Ammon's horn (tissue), 1 donor: ENCODE measurements at places on chromosomes 3 and 15.

- DNase-seq, result no peak
These were observed 5.2 kb downstream of the POLR2H start for GRCh38 chr3:184366619-184367289.

GRCh38 chr3:15528854-15529537, 7.5 kb upstream of the COLQ start:
- no peak for DNase-seq

DNA sequence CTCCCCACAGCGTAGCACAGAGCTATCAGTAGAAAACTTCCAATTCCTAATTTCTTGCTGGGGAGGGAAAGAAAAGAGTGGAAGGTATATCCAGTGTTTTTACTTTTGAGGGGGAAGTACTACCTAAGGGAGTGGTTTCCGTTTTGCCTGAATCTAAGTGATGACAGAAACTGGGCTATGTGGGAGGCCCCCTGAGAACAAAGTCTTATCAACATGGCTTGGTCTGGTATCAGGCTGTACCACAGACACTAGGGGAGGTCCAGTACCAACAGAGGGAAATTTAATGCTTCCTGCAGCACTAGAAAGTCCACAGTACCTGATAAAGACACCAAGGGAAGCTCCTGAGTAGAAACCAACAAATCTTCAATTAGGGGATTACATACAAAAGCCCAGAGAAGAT, 199.2 kb downstream of the IL5RA start:
- DNase-seq, result no peak

DNA sequence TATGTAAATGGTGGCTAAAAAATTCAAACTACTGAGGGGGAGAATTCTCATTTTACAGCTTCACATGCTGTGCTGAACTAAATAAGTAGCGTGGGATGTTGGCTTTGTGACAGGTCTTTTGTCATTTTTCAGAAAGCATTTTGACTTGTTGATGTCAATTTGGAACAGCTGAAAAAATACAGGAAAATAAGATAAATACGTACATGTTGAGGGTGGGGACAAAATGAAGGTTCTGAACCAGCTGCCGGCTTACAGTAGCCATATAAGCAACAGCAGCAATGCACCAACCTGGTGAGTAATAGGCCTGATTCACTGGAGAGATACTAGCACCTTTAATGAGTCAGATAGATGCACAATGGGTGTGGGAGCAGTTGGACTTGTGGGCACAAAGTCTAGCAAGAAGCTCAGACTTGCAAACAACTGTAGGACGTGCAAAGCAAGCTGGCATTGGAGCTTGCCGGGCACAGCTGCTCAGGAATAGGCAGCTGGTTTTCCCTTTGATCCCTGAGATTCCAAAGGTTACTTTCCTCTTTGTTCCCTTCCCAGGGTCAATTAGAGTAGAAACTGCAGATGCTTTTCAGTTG, 12.9 kb downstream of the B3GNT5 start:
- DNase-seq, result peak; percentile 56

GRCh38 chr15:57495554-57496165, 96.0 kb upstream of the MYZAP start:
- no peak for DNase-seq

- DNase-seq, result no peak
These were observed 486.0 kb upstream of the CFAP20DC start for GRCh38 chr3:59535791-59536221.

- DNase-seq, result no peak
These were observed 86.7 kb downstream of the MCF2L2 start for GRCh38 chr3:183341545-183342288.

GRCh38 chr3:58154626-58155449, 55.9 kb downstream of the DNASE1L3 start:
- DNase-seq, result peak; percentile 35

- DNase-seq, result no peak
These were observed 288.7 kb downstream of the SOX2 start for GRCh38 chr3:182000447-182000846.

DNA sequence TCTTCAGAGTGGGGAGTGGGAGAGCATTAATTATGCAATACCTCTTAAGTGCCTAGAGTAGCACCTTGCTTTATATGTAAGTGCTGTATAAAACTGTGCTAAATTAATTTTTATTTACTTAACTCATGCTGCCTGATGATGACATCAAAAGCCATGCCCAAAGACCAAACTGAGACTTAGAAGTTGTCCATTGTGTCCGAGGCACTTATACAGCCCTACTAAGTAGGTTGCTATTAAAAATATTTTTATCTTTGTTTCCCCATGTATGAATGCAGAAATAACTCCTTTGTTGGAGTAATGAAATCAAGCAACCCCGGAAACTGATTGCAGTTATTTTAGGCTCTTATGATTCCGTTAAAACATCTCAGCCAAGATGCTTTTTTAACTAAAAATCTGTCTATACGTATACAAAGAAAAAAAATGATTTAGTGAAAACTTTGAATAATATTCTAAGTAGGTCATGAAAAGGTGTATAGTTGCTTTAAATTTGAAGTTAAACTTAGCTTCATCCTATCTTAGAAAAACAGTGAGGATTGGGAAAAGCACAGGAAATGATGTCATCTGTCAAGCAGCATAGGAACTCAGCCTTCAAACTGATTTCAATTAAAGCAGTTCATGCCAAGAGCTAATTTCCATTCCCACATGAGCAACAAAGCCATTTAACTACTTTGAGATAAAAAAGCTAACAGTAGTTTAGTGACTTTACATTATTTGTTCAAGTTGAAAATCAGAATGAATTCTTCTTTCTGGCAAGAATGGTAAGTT, 43.0 kb downstream of the FBN1 start:
- DNase-seq, result no peak

- DNase-seq, result no peak
These were observed 305.7 kb downstream of the RPLP1 start for GRCh38 chr15:69758291-69758771.
